ENCODE measurements at places on chromosomes 7 and 10.

DNA sequence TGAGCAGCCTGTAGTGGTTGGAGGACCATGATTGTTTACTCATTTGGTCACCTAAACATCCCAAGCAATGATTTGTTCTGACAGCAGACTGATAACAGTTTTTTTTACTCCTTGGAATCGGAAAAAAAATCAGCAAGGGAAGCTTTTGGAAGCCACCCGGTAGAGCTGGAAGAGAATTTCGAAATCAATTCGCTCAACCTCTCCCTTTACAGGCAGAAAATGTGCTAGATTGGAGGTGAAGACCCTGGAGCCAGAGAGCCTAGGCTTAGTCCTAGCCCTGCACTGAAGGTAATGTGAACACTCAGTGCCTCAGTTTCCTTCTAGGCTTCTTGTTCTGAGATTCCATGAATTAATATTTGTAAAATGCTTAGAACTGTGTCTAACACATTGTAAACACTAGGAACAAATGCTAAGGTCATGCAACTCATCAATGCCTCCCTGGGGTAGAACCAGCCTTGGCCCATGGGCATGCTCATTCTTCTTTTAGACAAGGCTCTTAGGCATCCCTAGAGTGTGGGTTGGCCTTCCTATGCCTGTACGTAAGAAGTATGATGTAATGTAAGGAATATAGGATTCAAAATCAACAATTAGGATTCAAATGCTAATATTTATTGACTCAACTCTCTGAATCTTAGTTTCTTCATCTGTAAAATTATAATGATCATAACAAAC lies 52.7 kb downstream of the MET start:
- DNase-seq: no peak

DNA sequence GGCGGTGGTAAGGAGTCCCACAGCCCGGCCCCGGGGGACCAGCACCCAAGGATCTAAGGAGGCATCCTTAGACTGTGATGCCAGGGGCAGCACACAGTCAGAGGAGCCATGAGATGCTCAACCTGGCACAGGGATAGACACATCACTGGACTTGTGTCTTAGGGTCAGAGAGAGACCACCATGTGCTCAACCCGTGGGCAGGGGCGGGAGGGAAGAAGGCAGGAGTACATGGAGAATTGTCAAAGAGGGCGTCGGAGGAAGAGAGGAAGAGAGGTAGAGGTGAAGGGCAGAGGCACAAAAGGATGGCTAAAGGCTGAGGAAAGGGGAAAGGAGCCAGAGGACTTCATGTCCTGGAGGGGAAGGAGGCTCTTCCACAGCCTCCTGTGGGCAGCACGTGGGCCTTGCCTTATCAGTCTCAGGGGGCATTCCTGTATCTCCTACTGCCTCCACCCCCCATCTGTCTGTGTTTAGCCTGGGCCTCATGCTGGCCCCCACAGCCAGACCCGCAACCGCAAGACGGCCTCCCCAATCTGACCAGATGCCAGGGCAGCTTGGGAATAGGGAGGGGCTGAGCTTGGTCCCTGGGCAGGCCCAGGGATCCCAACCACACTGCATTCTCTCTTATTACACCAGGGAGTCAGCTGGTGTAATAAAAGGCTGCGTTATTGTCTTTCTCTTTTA lies 2.2 kb downstream of the ADCY1 start:
- DNase-seq: no peak

GRCh38 chr7:90857603-90858002 lies 261.5 kb downstream of the CDK14 start:
- DNase-seq: no peak

- DNase-seq: no peak
These were observed 58.6 kb downstream of the TPK1 start for GRCh38 chr7:144777005-144777839.

DNA sequence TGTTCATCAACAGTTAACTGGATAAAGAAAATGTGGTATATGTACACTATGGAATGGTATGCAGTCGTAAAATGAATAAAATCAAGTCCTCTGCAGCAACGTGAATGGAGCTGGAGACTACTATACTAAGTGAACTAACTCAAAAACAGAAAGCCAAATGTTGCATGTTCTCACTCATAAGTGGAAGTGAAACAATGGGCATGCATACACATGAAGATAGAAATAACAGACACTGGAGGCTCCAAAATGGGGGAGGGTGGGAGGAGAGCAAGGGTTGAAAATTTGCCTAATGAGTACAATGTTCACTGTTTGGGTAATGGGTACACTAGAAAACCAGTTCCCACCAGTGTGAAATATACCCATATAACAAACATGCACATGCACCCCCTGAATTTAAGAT lies 179.5 kb downstream of the ZWINT start:
- DNase-seq: no peak

- DNase-seq: no peak
These were observed 55.6 kb downstream of the SLC16A9 start for GRCh38 chr10:59654007-59654406.

GRCh38 chr10:100185364-100186252 lies at the start of gene ERLIN1:
Gene ERLIN1, minus strand, starts transcription at chr10:100186029. Its CDS starts 403 bp downstream, at chr10:100185626.
- DNase-seq: peak; percentile 97

DNA sequence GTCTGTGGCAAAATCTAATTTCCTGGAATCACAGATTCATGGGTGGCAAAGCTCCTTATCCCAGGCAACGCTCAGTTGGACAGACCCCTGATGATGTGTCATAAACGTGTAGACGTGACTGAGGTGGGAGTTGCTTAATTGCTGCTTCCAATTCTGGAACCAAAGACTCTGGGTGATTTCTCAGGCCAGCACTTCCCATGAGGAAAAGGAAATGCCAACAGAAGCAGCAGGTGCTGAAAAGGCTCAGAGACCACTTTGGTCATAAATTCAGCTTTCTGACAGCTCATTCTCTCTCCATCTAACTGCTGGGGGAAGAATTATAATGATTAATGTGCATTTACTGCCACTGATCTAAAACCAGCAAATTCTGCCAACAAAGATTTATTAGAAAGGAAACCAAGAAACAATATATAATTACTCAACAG lies 88.7 kb downstream of the OSBPL3 start:
- no peak for DNase-seq

GRCh38 chr10:21534604-21535493 lies 817 bp downstream of the MLLT10 start:
- peak; percentile 71 for DNase-seq

DNA sequence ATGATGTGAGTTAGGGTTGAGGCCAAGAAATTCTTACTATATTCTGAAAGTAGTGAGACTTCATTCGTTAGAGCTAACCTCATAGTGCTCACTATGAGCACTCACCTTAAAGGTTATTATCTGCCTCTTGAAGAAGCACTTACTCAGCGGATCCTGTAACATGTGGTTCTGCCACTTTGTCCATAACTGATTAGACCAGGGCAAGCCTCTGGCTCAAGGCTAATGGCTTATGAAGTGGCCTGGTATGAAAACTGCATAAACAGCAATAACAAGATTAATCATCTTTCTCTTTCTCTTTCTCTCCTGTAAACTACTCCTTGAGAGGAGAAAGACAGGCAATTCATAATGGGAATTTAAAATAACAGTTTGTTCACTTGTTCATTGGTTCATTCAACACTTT lies 82.8 kb downstream of the MAPK8 start:
- DNase-seq: no peak

- no peak for DNase-seq
These were observed 311.2 kb downstream of the RNLS start for GRCh38 chr10:88271761-88272543.

GRCh38 chr10:93404048-93404354 lies 78.1 kb downstream of the MYOF start:
- DNase-seq: no peak

DNA sequence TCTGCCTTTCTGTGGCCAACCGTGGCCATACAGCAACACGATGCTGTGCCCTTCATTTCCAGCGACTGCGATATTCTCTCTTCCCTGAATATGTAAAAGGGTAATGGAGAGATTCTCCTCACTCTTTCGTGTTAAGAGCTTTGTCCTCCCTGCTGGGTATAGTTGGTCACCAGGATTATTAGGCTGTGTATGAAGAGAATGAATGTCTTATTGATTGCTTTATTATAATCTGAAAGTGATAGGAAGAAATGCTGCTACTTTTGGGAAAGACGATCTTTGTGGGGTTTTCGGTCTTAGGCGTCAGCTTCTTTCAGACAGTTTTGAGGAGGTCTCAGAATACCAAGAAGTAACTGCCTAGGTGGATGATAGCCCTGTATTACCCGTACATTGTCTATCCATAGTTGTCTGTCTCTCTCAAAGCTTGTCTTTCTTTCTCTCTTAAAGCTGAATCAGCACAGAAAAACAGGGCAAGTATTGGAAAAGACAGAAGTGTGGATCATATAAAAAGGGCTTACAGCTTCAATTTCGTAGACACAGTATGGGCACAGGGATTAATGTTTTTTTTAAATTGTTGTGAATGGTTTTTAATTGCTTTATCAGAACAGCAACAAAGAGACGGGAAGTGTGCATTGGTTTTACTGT lies 1.2 kb downstream of the AHCYL2 start:
- no peak for DNase-seq

DNA sequence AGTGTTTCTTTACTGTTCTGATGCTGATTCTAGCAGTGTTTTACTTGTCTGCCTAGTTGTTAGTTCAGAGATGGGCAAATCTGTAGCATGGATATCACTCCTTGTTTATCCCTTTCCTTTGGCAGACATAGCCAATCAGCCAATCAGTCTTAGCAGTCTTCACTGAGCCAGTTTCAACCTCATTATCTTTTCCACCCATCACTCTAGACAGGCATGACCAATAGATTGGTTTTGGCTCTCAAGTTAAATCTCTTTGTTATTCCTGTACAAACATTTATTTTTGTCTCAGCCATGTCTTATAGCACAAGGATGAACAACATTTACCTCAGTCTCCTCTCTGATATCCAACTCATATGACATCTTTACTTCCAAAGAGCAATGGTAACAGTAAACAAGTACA lies 109.5 kb downstream of the PRKG1 start:
- DNase-seq: no peak

- no peak for DNase-seq
These were observed 24.9 kb upstream of the SFRP5 start for GRCh38 chr10:97796651-97797050.

- no peak for DNase-seq
These were observed 209.7 kb downstream of the MACC1 start for GRCh38 chr7:20007510-20007909.

GRCh38 chr7:76224695-76225094 lies 23.0 kb downstream of the SRRM3 start:
- DNase-seq: no peak

- DNase-seq: peak; percentile 70
These were observed 15.2 kb upstream of the PPP2R2D start for GRCh38 chr10:131885391-131886165.

DNA sequence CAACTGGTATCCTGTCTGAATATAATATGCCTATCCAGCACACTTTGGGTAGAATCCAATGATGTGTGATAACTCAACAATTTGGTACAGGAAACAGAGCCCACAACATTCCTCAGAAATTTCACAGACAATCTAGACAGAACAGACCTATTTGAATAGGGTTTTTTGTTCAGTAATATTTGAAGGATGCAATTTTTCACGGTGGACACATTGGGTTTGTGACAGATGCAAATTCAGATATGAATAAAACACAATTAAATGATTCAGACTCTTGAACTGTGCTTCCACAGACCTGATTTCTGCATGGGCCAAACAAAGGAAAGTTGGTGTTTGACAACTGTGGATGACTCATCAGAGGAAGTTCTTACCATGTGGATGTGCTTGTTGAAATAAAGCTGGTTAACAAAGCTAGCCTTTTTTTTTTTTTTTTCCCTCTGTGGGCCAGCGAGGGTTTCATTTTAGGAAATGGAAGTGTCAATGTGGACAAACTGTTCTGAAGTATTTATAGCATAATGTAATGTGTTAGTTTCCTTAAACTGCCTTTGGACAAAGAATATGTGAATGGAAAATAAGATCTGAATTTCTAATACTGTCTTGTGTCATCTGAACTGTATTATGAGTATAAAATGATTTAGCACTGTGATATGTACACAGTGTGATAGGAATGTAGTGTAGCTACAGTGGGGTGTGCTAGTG lies 43.2 kb upstream of the FAM133B start:
- no peak for DNase-seq

Data from femur (tissue), 1 donor.